Vagina (tissue), 2 donors: ENCODE measurements at places on chromosomes 7 and 10. TPM values are rescaled to one million over a fixed set of nuclear protein-coding genes. Genes with fewer than 3 reads are reported as not detected.

Gene GHRHR
- not detected for total RNA-seq

DNA sequence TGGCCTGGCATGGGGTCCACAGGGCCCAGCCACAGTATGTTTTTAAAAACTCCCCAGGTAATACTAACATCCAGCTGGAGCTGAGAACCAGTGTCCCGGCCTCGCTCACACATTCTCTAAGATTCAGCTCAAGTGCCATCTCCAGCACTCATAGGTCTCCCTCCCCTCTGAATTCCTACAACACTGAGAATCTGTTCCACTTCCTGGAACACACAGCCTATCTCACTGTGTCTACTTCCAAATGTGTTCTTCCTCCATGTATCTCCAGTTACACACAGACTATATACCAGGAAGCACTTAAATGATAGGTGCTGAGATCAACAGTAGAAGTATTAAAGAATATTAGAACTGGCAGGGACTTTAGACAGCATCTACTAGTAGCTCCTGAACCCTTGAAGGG is 10.7 kb downstream of the GOT1 start:
- H3K36me3 ChIP-seq: peaks cover 13% of the 10 kb centered on the region
- H3K27ac ChIP-seq: no peak overlapping the region
- no peak for DNase-seq
- no peaks in the 10 kb centered on the region for H3K4me1 ChIP-seq
- H3K27me3 ChIP-seq: no peaks in the 10 kb centered on the region
- no peak overlapping the region for H3K4me3 ChIP-seq

Gene TLL2
- 0.25 TPM for total RNA-seq

- DNase-seq: no peak
- no peaks in the 10 kb centered on the region for H3K4me1 ChIP-seq
- no peak overlapping the region for H3K4me3 ChIP-seq
- no peaks in the 10 kb centered on the region for H3K27me3 ChIP-seq
- no peak overlapping the region for H3K27ac ChIP-seq
- H3K36me3 ChIP-seq: peaks cover 47% of the 10 kb centered on the region
These were observed 19.3 kb downstream of the IL15RA start for GRCh38 chr10:5958077-5958476.

DNA sequence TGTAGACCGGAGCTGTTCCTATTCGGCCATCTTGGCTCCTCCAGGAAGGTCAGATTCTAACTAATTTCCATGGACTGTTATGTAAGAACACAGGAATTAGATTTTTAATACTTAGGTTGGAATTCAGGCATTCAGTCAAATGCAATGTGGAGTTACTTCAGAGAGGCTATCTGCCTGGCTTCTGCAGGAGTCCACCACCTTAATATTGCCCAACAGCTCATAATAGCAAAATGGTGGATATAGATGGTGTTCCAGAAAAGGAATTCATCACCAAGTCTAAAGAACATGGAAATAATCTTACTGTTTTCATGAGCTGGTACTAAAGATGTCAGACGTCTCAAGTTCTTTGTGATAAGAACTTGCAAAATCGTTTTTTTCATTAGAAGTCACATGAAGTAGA is 39.5 kb downstream of the CRHR2 start:
- no peaks in the 10 kb centered on the region for H3K4me1 ChIP-seq
- H3K4me3 ChIP-seq: no peak overlapping the region
- no peak overlapping the region for H3K27ac ChIP-seq
- H3K27me3 ChIP-seq: no peaks in the 10 kb centered on the region
- H3K36me3 ChIP-seq: no peaks in the 10 kb centered on the region

DNA sequence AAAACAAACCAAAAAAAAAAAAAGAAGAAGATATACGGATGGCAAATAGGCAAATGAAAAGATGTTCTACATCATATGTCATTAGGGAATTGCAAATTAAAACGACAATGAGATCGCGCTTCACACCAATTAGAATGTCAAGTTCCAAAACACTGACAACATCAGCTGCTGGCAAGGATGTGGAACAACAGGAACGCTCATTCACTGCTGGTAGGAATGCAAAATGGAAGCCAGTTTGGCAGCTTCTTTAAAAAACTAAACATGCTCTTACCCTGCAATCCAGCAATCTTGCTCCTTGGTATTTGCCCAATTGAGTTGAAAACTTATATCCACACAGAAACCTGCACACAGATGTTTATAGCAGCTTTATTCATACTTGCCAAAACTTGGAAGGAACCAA is 34.8 kb downstream of the CALML5 start:
- no peak for DNase-seq
- H3K36me3 ChIP-seq: no peaks in the 10 kb centered on the region
- H3K4me3 ChIP-seq: no peak overlapping the region

Gene C1QL3
- not detected for total RNA-seq
